ENCODE measurements at places on chromosomes 1 and 21. TPM values are rescaled to one million over a fixed set of nuclear protein-coding genes. Genes with fewer than 3 reads are reported as not detected.
A peak's percentile ranks its signal among the peaks of the same experiment; 100 is the strongest.

DNA sequence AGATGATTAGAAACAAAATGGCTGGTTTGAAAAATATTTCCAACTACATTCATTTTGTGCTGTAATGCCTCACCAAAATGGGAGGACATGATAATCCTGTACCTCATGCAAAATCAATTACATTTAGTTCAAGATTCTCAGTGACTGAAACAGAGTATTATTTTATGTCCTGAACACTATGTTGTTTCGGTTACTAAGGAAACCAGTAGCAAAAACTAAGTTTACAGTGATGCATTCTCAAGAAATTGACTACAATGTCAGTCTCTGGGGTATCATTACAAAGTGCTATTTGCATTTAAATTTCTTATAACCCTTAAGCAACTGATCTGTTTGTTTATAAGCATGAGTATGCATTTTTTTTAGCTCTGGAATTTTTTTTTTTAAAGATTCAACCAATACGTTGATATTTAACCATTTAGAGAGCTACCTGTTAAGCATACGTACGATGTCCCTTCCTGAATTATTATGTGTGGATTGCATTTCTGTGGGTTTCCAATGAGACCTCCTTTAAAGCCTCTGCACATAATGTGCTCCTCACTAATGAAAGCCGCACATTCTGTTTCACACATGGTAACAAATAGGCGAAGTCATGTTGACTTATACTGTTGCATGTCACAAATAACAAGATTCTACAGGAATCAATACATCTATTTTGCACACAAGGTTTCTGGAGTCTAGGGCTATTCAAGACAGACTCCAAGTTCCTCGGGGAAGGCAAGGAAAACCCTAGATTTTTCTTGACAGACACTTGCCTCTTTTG, 1035.7 kb downstream of the ADGRL2 start:
- H3K27ac ChIP-seq, result no peak overlapping the region

- no peak for DNase-seq
- peaks cover 20% of the 10 kb centered on the region for H3K4me1 ChIP-seq
- no peaks in the 10 kb centered on the region for H3K36me3 ChIP-seq
- H3K4me3 ChIP-seq, result no peak overlapping the region
- peaks cover 3% of the 10 kb centered on the region for H3K27me3 ChIP-seq
- no peak overlapping the region for H3K27ac ChIP-seq
Observed at GRCh38 chr1:229365569-229365968, 22.7 kb upstream of the CCSAP start.

DNA sequence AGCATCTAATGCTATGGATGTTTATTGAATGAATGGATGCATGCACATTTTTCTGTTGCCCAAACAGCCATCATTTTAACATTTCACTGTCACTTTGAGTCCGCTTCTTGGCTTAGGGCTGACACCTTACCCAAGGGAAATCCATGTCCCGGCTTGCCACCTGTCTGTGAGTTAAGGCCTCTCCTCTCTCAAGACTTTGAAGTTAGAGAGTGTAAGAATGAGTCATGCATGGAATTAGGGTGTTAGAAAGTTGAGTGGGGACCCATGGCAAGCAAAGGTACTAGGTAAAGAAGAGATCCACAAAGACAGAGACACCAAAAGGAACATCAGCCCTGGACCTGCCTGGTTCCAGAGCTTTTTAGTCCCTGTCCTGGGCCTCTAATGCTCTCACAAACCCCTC, 35.1 kb downstream of the ATP1A1 start:
- peak overlapping the region; percentile 35 for H3K27ac ChIP-seq
- peaks cover 48% of the 10 kb centered on the region for H3K36me3 ChIP-seq
- DNase-seq, result peak; percentile 68

DNA sequence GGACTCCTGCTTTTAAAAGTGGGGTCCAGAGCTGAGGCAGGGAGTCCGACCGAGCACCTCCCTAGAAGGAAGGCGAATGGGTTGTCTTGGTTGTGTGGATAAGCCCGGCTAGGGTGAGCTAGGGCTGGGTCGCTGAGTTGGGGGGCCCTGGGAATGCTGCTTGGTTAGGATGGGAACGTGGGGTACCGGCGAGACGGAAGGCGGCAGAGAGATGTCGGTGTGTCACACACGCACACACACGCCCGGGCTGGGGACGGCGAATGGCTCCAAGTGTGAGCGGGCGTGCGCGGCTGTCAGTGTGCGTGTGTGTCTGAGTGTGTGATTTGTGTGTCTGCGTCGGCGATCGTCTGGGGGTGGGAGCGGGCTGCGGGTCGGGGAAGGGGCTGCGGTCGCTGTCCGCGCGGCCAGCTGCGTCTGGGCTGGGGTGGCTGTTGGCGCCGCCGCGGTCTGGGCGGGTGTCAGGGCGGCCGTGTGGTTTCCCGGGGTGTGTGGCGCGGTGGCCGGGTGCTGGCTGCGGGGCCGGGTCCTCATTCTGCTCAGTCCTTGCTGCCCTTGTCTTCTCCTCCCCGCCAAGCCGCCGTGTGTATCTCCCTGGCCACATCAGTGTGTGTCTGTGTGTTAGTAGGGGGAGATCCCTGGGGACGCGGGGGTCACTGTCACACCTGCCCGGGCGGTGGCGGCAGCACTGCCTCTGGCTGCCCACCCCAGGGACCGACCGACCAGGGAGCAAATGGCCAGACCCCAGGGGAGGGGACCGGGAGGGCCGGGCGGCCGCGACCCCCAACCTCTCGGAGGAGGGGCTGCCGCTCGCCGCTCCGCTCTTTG, 1.1 kb downstream of the EFNA3 start:
- H3K27ac ChIP-seq, result no peak overlapping the region
- H3K4me3 ChIP-seq, result peak overlapping the region; percentile 68
- no peaks in the 10 kb centered on the region for H3K36me3 ChIP-seq
- H3K27me3 ChIP-seq, result no peaks in the 10 kb centered on the region
- no peak for DNase-seq

- H3K36me3 ChIP-seq, result no peaks in the 10 kb centered on the region
- DNase-seq, result no peak
- no peak overlapping the region for H3K4me3 ChIP-seq
- no peak overlapping the region for H3K27ac ChIP-seq
Observed at GRCh38 chr1:205927676-205928075, 15.6 kb downstream of the SLC26A9 start.

- no peak overlapping the region for H3K27ac ChIP-seq
- H3K4me1 ChIP-seq, result peaks cover 9% of the 10 kb centered on the region
- no peaks in the 10 kb centered on the region for H3K36me3 ChIP-seq
- 0 out of 2 replicates have a peak, but pooled peaks cover 3% of the 10 kb centered on the region for H3K27me3 ChIP-seq
Observed at GRCh38 chr1:51170342-51170741, 65.7 kb upstream of the RNF11 start.

- no peaks in the 10 kb centered on the region for H3K36me3 ChIP-seq
- no peaks in the 10 kb centered on the region for H3K4me1 ChIP-seq
- no peak overlapping the region for H3K4me3 ChIP-seq
- H3K27ac ChIP-seq, result no peak overlapping the region
Observed at GRCh38 chr1:156836041-156836654, 19.5 kb upstream of the SH2D2A start.

- H3K36me3 ChIP-seq, result no peaks in the 10 kb centered on the region
- no peak for DNase-seq
- no peaks in the 10 kb centered on the region for H3K4me1 ChIP-seq
Observed at GRCh38 chr21:42695697-42696380, 42.4 kb downstream of the PDE9A start.

The PIK3R3 gene
- 10.4 TPM for total RNA-seq

The DNM3 gene
- 0.51 TPM for total RNA-seq

- H3K4me3 ChIP-seq, result no peak overlapping the region
- no peak overlapping the region for H3K27ac ChIP-seq
- DNase-seq, result no peak
- H3K27me3 ChIP-seq, result no peaks in the 10 kb centered on the region
- H3K4me1 ChIP-seq, result no peaks in the 10 kb centered on the region
Observed at GRCh38 chr1:187338762-187339412, 510.1 kb downstream of the PLA2G4A start.

DNA sequence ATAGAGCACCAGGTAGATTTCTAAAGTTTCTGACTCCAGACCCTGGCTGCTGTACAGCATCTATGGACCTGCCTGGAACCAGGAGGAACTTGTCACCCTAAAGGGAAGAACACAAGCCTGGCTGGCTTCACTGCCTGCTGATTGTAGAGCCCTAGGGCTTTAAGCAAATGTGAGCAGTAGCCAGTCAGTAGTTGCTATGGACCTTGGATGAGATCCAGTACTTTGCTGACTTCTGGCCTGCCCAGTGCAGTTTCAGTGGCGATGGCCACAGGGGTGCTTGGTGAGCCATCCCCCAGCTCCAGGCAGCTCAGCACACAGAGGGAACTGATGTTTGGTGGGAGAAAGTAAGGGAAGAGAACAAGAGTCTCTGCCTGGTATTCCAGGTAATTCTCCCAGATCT, 68.4 kb downstream of the ATP6V1G3 start:
- H3K27me3 ChIP-seq, result no peaks in the 10 kb centered on the region
- 0 out of 2 replicates have a peak overlapping the region, but pooled peaks have one; percentile 2 for H3K27ac ChIP-seq
- peaks cover 8% of the 10 kb centered on the region for H3K36me3 ChIP-seq
- peaks cover 40% of the 10 kb centered on the region for H3K4me1 ChIP-seq

DNA sequence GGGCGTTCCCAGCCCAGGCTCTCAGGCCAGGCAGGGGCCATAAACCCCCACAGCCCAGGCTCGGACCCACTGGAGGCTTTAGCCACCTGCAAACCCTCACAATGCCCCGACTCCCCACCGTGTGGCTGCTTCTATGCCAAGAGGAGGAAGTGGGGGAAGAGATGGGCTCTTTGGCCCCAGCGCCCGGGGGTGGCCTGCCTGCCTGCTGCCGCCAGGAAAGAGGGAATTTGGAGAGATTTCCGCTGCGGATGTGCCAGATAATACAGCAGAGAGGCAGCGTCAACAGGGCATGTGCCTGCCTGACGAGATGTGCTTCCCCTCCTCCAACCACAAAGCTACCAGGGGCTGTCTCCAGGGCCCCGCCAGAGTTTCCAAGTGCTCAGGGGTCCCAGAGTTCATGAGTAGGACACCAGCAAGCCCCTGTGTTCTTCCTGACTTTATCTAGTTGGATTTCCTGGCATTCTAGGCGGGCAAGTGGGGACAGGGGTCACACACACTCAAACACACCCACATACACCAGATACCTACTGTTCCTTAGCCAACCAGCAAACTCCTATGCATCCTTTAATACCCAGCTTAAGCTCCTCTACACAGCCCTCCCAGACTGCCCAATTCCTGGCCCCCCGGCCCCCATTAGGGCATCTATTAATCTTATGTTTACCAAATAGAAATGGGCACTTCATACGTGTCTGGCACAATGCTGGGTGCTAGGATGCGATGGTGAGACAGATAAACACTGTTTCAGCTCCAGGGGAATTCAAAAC, 14.1 kb downstream of the EPHA2 start:
- no peak for DNase-seq
- no peaks in the 10 kb centered on the region for H3K27me3 ChIP-seq
- H3K36me3 ChIP-seq, result no peaks in the 10 kb centered on the region

- no peaks in the 10 kb centered on the region for H3K4me1 ChIP-seq
- H3K27ac ChIP-seq, result no peak overlapping the region
- no peak overlapping the region for H3K4me3 ChIP-seq
- peak; percentile 78 for DNase-seq
Observed at GRCh38 chr1:172429331-172430127, 9.0 kb downstream of the C1orf105 start.

The PLPPR5 gene
- not detected for total RNA-seq

The TBX15 gene
- total RNA-seq, result not detected

GRCh38 chr1:75589637-75590036, 21.3 kb downstream of the SLC44A5 start:
- H3K4me1 ChIP-seq, result no peaks in the 10 kb centered on the region
- no peak overlapping the region for H3K27ac ChIP-seq
- H3K4me3 ChIP-seq, result no peak overlapping the region
- H3K36me3 ChIP-seq, result no peaks in the 10 kb centered on the region
- no peaks in the 10 kb centered on the region for H3K27me3 ChIP-seq
- no peak for DNase-seq

DNA sequence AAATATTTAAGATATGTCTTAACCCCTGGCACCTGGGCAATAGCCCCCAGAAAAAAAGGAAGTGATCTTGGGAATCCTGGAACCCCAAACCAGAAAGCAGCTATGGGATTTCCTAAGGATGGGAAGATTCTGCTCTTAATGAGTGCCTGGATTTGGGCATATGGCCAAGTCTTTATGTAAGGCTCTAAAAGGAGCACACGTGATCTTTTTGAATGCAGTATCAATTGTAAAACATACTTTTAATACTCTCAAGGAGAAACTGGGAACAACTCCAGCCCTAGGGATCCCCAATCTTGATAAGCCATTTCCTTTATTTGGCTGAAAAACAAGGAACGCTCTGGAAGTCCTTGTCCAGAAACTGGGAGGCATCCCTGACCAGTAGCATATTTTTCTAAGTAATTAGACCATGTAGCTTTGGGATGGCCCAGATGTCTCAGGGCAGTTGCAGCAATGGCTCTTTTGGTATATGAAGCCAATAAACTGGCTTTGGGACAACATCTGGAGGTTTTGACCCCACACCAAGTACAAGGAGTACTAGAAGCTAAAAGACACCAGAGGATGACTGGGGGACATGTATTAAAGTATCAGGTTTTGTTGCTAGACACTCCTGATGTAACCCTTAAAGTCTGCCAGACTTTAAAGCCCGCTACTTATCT, 80.9 kb upstream of the KIAA0040 start:
- H3K4me1 ChIP-seq, result no peaks in the 10 kb centered on the region
- DNase-seq, result peak; percentile 34
- no peak overlapping the region for H3K4me3 ChIP-seq
- no peaks in the 10 kb centered on the region for H3K36me3 ChIP-seq

The LCE6A gene
- not detected for total RNA-seq

DNA sequence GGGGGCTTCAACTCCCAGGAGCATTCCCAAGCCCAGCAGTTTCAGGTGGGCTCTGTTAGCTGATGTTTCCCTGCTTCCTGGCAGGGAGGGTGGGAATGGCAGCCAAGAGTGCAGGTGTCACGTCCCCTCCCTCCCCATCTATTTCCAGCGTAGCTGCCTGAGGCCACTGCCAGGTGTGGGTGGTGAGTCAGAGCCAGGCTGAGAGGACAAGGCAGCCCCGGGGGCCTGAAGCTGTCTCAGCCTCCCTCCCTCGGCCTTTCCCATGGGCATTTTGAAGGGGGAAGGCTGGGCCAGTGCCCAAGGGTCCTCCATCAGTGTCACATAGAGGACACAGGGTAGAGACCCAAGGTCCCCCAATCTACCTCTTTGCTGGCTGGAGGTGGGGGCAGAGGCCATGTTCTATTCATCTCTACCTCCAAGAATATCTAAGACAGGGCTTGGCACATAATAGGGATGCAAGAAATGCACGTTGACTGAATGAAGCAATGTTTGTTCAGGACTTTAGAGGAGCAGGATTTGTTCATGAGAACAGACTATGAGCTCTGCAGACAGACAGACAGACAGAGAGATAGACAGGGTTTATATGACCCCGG, 34.4 kb upstream of the ID3 start:
- no peak overlapping the region for H3K4me3 ChIP-seq
- no peaks in the 10 kb centered on the region for H3K27me3 ChIP-seq
- no peaks in the 10 kb centered on the region for H3K36me3 ChIP-seq

DNA sequence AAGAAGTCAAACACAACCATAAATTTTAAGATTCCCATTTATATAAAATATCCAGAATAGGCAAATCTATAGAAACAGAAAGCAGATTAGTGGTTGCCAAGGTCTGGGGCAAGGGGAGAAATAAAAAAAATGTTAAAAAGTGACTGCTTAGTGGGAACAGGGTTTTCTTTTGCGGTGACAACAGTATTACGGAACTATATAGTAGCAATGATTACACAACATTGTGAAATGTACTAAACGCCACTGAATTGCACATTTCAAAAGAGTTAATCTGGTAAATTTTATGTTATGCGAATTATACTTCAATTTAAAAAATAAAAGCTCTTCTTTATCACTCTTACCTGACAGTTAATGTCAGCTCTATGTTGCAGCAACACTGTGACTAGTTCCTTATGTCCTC, 105.2 kb downstream of the ACBD6 start:
- no peak for DNase-seq
- H3K4me1 ChIP-seq, result peaks cover 4% of the 10 kb centered on the region
- no peaks in the 10 kb centered on the region for H3K27me3 ChIP-seq
- H3K4me3 ChIP-seq, result no peak overlapping the region
- no peak overlapping the region for H3K27ac ChIP-seq

The BNIPL gene
- 0.63 TPM for total RNA-seq

All from Karpas-422 (cell line).